ENCODE measurements at places on chromosomes 4 and X.

DNA sequence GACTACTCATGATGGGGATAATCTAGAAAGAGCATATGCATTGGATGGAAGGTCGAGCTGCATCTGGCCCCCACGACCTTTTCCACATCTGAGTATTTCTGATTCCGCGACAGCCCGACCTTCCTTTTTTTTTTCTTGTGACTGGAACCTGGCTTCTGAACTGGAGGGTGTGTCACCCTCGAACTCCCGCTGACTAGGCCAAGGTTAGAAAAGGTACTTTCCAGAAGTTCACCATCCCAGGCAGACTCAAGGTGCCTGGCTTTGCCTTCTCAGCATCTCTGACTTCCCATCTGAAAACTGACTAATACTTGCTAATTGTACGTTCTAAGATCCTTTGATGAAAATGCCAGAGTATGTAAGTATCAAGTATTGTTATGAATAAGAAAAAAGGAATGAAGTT lies 49.3 kb upstream of the CD40LG start:
- DNase-seq, result no peak

- no peak for DNase-seq
Measured at GRCh38 chr4:3613967-3614730, 81.9 kb upstream of the LRPAP1 start.

- no peak for DNase-seq
Measured at GRCh38 chrX:43592597-43592996, 63.5 kb upstream of the MAOA start.

GRCh38 chr4:168593399-168593798 lies 96.5 kb downstream of the PALLD start:
- no peak for DNase-seq

- no peak for DNase-seq
Measured at GRCh38 chr4:61246034-61246433, 45.9 kb downstream of the ADGRL3 start.

- DNase-seq, result no peak
Measured at GRCh38 chr4:20288846-20289512, 37.3 kb downstream of the SLIT2 start.

GRCh38 chr4:148786699-148787098 lies 344.5 kb upstream of the NR3C2 start:
- DNase-seq, result no peak

DNA sequence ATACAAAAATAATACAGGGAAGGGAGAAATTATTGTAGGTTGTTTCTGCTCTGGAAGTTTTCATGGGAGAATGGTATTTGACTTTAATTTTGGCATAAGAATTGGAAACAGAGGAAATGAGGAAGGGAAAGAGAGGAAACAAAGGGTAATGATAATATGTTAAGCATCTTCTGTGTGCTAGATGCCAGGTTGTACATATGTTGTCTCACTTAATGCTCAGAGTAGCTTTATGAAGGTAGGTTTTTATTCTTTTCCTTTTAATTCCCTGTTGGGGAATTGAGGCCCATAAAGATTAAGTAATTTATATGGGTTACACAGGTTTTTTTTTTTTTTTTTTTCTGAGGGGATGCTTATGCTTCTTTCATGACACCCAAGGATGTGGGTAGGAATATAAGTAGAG lies 19.2 kb downstream of the BLTP1 start:
- no peak for DNase-seq

DNA sequence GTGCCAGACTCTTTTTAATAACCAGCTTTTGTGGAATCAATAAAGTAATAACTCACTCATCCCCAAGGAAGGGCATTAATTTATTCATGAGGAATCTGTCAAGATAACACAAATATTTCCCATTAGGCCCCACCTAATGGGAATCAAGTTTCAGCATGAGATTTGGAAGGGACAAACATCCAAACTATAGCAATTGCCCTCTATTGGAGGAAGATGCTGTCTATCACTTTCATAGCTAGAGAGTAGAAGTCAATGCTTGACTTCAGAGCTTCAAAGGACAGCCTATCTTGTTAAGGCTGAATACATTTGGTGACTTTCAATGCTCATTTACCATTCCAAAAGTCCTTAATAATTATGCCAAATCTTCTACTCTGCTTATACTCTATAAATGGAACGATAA lies 84.9 kb upstream of the ATOH1 start:
- no peak for DNase-seq

DNA sequence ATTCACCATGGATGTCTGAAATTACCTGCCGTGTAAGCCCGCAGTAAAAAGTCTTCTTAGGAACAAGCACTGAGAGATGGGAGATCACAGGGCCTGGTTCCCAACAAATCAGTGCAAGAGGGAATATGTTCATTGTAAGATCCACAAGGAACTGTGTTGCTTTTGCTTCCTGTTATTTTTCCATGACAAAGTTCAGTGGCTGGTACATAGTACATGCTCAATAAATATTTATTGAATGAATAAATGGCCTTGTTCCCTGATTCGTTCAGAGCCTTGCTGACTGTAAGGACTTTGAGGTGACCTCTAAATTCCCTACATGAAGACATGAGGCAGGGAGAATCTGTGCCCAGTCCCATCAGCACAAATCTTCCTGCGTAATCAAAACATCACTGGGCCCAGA lies 7.4 kb downstream of the TMEM31 start:
- DNase-seq, result no peak

DNA sequence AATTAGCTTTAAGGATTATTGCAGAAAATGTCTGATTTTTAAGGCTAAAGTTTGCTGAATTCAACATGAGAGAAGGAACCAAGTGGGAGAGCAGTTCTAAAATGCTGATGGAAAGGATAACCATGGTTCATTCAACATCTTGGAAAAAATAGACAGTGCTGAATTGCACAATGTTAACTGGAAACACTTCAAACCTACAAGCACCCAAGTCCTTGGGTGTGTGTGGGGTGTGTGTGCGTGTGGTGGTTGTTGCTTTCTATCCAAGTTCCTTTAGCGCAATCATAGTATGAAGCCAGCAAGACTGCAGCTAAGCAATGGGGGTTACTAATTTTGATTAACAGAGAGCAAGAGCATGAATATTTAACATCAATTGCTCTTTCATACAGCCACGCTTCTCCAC lies 29.3 kb upstream of the SCOC start:
- DNase-seq, result no peak

GRCh38 chr4:110087070-110087708 lies 111.2 kb downstream of the ELOVL6 start:
- peak; percentile 44 for DNase-seq

GRCh38 chrX:37697169-37697760 lies 11.7 kb downstream of the XK start:
- no peak for DNase-seq

DNA sequence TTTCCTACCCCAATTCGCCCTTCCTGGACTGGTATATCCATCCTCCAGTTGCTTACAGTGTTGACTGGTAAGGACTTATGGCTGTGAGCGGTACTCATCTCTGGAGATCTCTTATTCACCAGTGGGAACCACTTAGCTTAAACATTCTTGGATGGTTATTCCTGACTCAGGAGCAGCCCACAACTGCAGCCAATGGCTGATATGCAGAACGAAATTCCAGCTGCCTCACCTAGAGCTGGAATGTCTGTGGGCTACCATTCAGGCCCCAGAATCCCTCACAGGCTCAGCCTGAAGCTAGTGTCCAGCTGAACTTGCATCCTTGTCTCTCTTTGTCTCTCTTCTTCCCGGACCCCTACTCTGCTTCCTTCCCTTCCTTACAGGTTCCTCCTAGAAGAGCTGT lies 138.9 kb upstream of the SMIM31 start:
- no peak for DNase-seq

GRCh38 chr4:88134536-88135355 lies 23.7 kb downstream of the ABCG2 start:
- no peak for DNase-seq

GRCh38 chr4:110472583-110473329 lies 3.2 kb upstream of the ENPEP start:
- DNase-seq, result no peak

DNA sequence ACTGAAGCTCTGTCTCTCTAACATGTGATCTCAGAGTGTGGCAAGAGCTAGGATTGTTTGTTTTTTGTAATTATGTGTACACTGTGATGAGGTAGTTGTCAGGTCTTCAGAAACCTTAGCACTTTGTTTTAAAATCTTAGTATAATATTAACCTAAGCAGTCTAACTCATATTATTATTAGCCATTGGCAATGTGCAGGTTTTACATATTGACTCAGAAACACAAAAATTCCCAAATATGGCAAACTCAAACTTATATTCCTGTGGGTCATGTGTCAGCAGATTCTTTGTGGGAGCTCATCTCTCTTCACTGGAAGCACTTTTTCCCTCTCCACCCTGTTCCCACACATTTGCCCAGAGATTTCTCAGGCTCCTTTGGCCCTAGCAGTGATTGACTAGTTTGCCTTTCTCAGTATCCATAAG lies 8.2 kb upstream of the PWWP3B start:
- DNase-seq, result no peak

DNA sequence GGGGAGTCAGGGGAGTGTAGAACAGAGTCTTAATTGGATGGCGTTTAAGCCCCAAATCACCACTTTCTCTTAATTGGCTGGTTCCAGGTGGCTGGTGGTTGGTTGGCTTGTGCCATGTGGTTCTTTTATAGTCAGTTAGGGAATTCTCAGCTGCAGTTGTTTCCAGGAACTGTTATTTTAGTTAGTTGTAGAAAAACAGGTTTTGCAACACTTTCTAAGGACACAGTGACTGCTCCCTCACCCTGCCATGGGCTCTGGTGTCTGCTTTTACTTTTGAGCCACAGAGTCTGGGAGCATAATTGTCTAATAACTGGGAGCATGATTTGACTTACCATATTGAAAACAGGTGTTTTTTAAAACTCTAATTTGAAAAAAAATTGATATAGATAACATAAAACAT lies 75.8 kb upstream of the PCDH18 start:
- DNase-seq, result no peak

GRCh38 chr4:108030332-108030731 lies 40.6 kb downstream of the HADH start:
- peak; percentile 21 for DNase-seq

- peak; percentile 14 for DNase-seq
Measured at GRCh38 chr4:52234561-52235440, 183.7 kb downstream of the SPATA18 start.

DNA sequence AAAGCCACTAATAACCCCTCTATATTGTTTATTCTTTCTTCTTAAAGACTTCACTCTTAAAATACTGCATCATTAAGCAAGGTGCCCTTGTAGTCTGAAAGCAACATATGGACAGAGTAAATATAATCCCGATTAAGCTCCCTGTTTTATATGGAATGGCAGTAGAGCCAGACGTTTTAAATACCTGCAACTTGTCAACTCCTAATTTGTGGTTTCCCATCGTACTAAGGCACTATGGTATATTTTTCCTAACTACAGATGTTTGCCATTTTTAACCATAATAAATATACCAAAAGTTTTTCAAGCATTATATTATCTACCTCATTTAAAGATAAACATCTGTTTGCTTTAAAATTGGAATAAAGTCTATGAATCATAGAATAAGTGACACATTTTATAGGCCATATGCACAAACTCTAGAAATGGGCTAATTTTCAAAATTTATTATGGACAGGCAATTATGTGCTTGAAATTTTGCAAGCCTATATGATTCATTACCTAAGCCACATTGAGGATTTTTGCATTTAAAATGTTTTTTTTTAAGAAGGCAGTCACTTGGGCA lies 194.6 kb downstream of the FRMPD4 start:
- DNase-seq, result no peak

GRCh38 chr4:134544303-134544770 lies 342.7 kb upstream of the PABPC4L start:
- no peak for DNase-seq

- DNase-seq, result no peak
Measured at GRCh38 chrX:86103061-86103460, 45.2 kb upstream of the DACH2 start.

DNA sequence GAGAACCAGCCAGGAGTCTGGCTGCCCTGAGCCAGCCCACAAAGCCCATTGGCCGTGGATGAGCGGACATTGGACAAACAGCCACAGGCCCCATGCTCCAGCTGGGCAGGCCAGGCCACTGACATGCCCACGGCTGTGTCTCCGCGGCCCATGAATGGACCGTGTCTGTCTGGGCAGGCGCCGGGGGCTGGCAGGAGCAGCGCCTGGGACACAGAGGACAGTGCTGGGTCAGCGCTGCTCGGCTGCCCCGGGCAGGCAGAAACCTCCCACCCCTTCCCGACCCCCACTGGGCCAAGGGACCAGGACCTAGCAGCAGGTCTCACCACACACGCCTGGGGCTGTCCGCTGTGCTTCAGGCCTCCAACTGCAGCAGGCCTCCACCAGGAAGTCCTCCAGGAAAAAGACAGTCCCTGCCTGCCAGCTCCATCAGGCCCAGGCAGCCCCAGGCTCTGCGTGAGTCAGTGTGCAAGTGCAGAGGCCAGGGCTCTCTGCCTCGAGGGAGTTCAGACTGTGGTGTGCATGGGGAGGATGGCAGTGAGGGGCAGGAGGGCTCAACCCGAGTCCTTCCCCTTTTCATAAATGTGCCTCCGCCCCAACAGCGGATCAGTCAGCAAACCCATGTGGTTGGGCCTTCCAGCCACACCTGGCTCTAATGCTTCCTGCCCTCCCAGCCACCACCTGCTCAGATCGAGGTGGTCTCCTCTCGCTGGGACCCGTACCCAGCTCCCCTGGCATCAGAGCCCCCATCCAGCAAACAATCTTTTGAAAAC lies 17.2 kb upstream of the FGFR3 start:
- no peak for DNase-seq

DNA sequence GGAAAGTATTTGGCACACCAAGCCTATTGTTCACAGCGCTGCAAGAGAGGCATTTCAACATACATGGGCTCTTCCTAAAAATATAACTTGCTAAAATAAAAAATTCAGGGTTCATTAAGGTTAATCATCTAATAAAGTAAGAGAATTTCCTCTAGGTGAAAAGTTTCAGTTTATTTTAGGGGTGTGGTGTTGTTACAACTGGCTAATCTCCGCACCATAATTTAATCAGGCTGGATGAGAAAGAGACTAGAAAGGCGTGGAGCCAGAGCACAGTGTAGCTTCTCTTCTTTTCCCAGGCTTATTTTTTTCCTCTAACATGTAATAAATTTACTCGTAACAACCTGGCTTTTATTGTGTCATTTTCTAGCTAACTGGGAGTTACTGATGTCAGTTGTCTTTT lies 47.9 kb downstream of the FHL1 start:
- no peak for DNase-seq

DNA sequence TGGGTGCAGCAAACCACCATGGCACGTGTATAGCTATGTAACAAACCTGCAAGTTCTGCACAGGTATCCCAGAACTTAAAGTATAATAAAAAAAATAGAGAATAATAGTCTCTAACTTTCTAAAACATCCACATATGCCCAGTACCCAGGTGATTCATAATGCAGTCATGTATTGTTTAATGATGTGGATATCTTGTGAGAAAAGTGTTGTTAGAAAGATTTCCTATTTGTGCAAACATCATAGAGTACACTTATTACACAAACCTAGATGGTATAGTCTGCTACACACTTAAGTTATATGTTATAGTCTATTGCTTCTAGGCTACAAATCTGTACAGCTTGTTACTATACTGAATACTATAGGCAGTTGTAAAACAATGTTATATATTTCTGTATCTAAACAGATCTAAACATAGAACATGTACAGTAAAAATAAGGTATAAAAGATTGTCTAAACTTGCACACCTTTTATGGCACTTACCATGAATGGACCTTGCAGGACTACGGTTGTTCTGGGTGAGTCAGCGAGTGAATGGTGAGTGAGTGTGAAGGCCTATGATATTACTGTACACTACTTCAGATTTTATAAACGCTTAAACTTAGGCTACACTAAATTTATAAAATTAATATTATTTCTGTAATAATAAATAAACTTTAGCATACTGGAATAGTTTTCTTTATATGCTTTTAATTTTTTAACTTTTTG lies 232.2 kb upstream of the SLIT2 start:
- DNase-seq, result no peak

- DNase-seq, result no peak
Measured at GRCh38 chr4:182553653-182554052, 310.5 kb downstream of the TENM3 start.

Measured in AG04449 (cell line).